ENCODE measurements at places on chromosomes 1 and 21.

DNA sequence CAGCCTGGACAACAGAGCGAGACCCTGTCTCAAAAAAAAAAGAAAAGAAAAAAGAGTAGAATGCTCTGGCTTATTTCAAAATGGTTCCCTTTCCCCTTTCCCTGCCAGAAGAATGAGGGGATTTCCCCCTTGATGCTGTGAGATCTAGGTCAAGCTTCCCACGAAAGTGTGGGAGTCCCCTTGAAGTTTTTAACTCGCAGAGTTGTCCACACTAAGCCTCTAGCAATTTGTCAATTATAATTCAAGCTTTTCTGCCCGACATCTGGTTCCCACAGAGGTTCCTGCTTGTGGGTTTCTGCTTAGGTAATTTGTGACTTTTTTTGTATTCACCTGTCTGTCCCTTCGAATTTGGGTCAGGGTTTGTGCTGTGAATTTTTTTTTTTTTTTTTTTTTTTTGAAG lies 62.8 kb downstream of the ZFYVE9 start:
- DNase-seq = no peak

GRCh38 chr1:37234941-37235418 lies 200.7 kb upstream of the GRIK3 start:
- no peak for DNase-seq

GRCh38 chr1:2018217-2019171 lies 651 bp upstream of the GABRD start:
- no peak for DNase-seq

DNA sequence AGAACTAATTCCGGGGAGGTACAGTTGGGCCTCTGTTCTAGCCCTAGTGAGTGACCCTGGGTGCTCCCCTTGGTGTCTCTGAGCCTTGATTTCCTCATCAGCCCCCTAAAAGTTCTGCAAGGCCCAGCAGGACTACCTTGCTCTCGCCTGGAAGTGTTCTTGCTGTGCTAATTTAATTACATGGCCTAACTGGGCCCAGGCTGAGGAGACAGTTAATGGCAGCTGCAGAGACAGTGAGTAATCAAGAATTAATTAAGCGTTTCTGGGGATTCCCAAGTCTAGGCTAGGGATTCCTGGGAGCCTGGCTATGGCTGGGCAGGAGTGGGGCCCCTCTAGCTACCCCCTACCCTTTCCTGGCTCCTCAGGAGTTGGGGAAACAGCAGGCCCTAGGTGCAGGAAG lies 24.7 kb upstream of the DMBX1 start:
- DNase-seq = no peak

DNA sequence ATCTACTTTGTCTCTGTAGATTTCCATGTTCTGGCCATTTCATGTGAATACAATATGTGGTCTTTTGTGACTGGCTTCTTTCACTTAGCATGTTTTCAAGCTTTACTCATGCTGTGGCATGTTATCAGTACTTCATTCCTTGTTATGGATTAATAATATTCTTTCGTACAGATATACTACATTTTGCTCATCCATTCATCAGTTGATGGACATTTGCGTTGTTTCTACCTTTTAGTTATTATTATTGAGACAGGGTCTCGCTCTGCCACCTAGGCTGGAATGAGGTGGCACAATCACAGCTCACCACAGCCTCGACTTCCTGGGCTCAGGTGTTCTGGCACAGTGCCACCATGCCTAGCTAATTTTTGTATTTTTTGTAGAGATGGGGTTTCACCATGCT lies 21.4 kb downstream of the SFPQ start:
- DNase-seq = no peak

DNA sequence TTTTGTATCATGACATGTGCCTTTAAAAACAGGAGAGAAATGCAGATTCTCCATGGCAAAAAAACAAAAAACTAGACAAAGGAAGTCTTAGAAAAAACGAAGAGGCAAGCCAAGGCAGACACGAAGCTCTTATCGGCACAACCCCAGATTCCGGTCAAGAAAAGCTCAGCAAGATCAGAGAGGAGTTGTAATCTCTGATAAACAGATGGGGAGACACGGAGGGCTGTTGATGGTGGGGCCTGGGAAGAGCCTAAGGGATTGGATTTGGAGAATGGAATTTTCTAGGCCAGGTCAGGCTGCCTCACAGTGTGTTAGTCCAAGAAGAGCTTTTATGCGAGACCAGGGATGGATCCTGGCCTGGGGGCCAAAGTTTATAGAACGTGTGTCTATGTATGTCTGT lies 96.2 kb upstream of the AKT3 start:
- no peak for DNase-seq

- DNase-seq = no peak
These were observed 5.5 kb downstream of the CEPT1 start for GRCh38 chr1:111145542-111145941.

GRCh38 chr1:157820299-157820698 lies 379 bp upstream of the FCRL1 start:
- no peak for DNase-seq

- no peak for DNase-seq
These were observed 36.9 kb upstream of the PSMG1 start for GRCh38 chr21:39220150-39220549.

DNA sequence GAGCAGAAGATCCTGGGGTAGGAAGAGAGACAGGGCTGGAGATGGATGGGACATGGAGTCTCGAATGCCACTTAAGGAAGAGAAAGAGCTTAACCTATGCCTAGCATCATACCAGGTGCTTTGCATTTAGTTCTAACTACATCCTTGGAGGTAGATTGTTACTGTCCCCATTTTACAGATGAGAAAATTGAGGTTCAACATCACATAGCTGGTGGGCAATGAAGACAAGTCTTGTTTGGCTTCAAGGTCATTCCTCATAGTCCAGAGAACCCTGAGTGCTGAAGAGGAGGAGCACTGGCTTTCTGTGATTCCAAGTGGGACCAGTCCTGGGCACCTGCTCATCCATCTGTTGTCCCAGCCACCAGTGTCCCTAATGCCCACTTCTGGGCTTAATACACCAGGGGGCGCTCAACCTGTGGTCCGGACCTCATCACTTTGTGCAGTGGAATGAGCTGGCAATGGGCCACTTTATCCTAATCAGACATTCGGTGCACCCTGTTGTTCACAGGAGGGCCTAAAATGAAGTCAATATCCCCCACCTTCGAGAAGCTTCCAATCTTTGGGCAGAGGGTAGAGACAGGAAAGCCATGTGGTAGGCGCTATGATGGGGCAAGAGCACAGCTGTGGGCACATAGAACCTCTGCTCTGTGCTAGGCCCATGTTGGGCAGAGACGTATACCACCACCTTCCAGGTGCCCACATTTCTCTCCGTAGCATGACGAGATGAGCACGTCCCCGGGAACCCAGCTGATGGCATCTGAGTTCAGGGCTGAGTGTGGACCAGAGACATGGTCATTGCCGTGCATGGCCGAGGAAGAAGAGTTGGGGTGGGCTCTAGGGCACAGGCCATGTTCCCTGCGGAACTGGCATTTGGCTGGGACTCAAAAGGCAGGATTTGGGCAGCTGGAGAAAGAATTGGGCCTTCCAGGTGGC lies 9.2 kb downstream of the RPS6KA1 start:
- DNase-seq = peak; percentile 64

DNA sequence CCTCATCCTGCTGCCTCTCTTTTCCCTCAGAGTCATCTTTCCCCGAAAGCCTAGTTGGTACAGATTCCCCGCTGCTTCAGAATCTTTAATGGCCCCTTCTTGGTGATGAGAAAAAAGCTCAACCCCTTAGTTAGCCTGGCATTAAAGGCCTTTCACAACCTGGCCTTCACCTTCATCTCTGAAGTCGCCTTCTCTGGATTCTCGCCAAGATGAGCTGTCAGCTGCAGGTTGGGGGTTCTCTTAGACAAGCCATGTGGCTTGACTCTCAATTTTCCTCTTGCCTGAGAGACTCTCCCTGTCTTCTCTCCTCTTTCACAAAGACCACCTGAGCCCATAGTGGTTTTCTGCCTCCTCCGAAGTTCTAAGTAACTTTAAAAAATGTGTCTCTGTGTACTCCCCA lies 15.5 kb upstream of the DISC1 start:
- DNase-seq = no peak

DNA sequence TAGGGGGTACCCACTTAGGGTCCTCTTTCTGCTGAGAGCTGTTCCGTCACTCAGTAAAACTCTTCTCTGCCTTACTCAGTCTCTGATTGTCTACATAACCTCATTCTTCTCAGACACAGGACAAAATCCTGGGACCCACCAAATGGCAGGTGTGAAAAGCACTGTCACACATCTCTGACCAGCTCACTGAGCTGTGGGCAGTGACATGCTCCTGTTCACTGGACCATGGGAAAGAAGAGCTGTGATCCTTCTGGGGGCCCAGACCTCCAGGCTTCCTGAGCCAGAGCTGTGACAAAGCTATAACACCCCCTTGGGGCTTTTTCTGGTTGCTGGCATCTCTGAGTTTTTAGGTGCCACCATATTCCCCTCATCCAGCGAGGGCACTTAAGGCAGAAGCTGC lies 115.7 kb downstream of the NTPCR start:
- DNase-seq = no peak

DNA sequence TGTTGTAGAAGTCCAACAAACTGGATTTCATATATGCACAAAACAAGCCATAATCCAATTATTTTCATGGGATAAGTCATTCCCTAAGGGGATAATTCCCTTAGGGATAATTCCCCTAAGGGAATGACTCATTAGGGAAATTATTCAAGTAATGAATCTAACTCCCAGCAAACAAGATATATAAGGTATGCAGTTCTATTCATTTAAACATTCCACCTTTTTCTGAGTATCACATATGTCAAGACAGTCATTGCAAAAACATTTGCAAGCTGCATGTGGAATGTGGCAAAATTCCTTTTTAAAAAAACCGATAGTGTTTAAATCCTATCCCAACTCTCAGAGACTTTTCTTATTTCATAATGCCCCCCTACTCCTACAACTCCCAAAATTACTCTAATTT lies 131.2 kb downstream of the AKT3 start:
- no peak for DNase-seq

DNA sequence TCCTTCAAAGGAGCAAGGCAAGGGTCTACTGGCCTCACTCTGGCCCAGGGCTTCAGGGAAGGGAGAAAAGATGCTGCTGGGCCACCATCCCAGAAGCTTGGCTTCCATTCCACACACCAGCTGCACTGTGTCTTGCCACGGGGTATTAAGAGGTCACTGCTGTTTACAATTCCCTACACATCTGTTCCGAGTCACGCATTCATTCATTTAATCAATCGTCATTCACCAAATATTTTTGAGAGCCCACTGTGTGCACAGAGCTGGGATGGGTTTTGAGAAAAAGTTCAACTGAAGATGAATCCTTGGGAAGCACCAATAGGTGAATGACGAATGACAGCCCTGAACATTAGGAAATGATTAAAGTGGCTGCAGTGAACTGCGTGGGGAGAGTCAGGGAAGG lies 101.7 kb downstream of the NAV1 start:
- no peak for DNase-seq

GRCh38 chr1:168257397-168257796 lies 23.3 kb upstream of the TBX19 start:
- DNase-seq = no peak

- DNase-seq = no peak
These were observed 32.4 kb upstream of the ATP1A1 start for GRCh38 chr1:116340506-116341231.

GRCh38 chr1:24801176-24801575 lies 55.9 kb downstream of the CLIC4 start:
- DNase-seq = no peak

DNA sequence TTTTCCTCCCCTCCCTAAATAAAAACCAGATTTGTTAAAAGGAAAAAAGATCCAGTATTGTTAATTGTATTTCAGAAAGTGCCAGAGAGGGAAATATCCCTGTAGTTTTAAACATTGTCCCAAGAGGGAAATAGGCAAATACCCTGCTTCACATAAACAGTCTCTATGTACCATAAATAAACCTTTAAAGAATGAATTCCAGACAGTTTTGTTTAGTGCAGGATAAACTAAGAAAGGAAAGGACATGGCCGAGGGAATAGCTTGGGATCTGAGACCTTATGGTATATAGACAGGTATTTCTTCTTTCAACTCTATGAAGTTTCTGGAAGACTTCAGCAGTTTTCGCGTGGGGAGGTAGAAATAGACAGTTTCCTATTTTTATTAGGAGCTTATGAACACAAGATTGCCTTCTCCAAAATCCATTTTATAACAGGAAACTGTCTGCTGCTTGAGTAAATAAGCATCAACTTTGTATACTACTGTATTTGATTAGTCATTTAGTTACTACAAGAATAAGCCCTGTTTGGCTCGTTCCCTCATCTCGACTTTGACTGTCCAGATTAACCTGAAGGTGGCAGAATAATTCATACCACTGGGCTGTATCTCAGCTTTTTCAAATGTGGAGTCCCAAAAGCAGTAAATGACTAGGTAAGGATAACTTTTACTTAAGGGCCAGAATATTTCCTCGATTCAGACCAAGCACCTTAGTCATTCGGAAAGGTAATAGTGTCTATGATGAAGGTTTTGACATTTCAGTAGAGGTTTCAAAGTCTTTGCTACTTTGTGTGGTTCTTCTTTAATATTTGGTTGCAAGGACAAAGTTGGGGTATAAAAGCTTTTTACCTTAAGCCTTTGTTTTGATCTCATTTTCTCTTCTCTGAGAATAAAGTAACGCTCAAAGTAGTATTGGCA lies 177.5 kb downstream of the VPS13D start:
- no peak for DNase-seq

GRCh38 chr1:198529414-198529813 lies 11.1 kb downstream of the ATP6V1G3 start:
- DNase-seq = no peak

- no peak for DNase-seq
These were observed 174.0 kb upstream of the ATP1B1 start for GRCh38 chr1:168932539-168932938.

DNA sequence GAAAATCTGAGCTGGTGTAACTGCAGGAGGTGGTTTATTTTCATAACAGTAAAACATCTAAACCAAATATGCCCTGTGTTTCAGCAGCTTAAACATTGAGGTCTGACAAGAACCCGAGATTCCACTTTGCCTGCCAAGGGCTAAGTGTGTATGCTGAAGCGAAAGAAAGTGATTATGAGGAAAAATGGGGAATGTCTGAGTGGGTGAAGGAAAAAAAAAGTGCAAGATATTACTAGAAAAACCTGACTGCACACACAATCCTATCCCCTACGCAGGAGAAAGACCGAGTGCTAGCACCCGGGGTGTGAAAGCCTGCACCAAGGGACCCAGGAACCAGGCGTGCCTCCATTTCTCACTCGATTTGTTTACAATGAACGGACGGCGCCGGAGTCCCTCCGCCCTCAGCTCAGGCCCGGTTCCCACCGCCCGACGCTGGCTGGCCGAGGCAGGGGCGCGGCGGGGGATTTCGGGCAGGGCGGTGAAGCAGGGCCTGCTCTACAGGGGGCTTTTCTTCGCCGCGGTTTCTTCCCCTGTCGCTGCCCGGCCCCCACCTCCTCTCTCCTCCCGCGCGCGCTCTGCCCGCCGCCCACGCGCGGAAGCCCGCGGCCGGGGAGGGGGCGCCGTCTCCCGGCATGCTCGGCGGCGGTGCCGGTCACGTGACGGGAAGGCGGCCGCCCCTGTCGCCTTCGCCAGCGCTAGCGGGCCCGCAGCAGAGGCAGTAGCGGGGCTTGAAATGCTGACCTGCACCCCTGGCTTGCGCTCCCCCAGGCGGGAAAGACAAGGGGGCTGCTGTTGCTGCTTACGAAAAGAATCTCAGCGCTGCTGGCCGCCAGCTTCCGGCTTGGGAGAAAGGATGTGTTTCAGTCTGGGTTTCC lies 35.9 kb downstream of the ITPKB start:
- peak; percentile 69 for DNase-seq
